ENCODE measurements at places on chromosomes 2 and 18.

DNA sequence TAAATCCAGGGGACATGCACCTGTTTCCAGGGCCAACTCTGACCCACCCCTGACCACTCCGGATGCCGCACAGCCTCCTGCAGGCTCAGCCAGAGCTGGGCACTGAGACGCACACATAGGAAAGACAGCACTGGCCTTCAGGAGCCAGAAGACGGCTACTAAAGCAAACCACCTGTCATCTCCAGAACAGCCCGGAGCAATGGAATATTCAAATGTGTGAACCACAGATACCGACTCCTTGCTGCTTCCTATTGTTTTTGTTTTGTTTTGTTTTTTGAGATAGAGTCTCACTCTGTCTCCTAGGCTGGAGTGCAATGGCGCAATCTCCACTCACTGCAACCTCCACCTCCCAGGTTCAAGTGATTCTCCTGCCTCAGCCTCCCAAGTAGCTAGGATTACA lies 94.0 kb downstream of the LAMA1 start:
- no peak for DNase-seq

DNA sequence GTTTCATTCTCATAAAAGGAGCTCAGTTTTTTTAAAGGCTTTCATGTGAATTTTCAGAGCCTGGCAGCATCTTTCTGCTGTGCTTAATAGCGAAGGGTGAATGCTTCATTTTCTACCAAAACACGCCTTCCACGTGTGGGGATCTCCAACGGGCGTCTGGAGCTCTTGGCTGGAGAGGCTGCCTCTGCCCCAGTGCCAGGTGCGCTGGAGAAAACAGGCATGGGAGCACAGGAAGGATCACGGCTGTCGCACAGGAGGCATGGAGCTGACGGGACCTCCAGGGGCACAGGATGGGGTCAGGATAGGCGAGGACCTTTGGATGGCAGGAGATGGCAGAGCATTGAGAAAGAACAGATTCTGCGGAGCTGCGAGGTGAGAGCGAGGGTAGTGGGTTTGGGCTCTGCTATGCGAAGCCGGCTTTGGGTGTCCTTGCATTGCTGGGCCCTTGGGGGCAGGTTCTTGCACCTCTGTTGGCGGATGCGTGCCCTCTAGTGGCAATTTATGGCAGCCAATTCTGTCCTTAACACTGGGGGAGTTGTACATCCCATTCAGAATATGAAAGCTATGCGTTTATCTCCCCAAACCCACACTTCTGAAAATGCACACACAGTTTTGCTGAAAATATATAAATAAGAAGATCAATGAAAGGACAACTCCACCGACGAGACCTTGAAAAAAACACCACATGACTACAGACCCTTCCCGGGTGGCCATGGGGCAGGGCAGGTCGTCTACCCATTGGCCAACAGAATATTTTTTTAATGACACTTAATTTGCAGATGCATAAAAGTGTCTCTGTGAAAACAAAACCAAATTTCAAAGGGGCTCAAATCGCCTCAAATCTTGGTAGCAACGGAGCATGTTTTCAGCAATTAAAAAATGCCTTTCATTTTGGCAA lies 90.4 kb upstream of the SLC35G4 start:
- no peak for DNase-seq

DNA sequence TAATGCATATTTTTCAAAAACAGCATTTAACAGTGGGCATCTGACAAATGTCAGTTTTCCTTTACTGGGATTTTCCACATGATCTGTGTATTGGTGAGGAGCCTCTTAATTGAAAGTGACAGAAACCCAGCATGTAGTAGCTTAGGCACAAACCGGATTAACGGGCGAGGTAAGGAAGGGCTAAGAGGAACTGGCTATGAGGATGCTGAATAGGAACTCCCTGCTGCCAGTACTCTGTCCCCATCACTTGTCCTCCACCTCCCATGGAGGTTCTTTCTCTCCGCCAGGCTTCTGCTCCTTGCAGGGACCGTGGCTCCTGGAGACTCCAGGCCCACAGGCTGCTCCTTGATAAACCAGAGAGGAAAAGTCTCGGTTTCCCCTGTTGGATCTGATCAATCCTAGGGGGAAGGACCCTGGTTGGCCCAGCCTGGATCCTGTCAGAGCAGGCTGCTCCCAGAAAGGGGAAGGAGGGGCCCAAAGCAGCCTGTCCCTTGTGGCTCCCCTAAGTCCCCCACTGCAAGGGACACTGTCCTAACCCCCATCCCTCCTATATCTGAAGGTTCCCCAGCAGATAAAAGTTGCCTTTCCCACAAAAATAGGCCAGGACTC lies 10.3 kb downstream of the TEX44 start:
- no peak for DNase-seq

DNA sequence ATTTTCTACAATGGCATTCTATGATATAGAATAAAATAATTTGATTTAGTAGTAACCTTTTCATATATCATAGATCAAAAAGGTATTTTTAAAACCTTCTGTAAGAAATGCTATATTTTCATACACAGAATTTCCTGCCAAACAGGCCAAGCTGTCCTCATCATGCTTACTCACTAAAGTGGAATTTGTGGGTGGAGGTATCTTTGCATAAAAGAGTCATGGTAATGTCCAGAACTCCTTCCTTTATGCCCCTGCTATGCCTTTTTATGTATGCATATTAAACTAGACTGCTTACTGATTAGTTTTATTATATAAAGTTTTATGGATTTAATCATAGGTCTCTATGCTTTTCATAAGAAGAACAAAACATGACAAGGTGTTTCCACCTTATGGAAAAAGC lies 27.5 kb upstream of the MARCHF7 start:
- no peak for DNase-seq

DNA sequence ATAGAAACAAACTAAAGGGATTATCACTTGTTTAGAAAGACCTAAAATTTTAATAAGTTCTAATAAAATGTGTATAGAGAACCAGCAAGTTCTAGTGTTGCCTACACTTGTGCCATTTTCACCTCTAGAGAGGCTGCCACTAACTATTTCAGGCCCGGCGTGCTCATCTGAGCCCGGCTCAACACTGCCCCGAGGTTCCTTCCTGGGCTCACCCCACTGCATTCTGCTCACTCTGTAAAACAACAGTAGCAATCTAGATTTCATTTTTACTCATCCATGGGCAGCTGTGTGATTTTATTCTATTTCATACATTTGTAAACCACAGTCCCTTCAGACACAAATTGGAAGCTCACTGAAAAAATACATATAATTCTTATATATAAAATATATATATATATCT lies 253.2 kb downstream of the L3MBTL4 start:
- DNase-seq: no peak

GRCh38 chr2:192424243-192424642 lies 229.5 kb upstream of the TMEFF2 start:
- no peak for DNase-seq

- DNase-seq: no peak
These were observed 90.9 kb downstream of the CCDC138 start for GRCh38 chr2:108877506-108877905.

DNA sequence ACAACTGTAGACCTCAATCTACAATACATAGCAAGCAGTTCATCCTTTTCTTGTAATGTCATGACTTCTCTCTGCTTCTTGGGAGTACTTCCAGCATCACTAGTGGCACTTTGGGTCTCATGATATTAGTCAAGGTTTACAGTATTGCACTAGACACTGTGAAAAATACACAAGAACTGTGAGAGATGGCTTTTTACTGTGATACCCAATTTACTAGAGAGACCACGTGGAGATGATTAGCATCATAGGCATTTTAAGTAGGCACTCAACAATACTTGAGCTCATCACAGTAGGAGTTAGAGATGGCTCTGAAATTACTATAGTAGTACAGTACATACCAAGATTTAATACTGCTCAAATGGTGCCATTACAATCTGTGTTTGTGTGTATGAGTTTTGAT lies 112.8 kb upstream of the EML6 start:
- DNase-seq: no peak

- no peak for DNase-seq
These were observed 2.1 kb upstream of the LBX2 start for GRCh38 chr2:74501335-74502071.

DNA sequence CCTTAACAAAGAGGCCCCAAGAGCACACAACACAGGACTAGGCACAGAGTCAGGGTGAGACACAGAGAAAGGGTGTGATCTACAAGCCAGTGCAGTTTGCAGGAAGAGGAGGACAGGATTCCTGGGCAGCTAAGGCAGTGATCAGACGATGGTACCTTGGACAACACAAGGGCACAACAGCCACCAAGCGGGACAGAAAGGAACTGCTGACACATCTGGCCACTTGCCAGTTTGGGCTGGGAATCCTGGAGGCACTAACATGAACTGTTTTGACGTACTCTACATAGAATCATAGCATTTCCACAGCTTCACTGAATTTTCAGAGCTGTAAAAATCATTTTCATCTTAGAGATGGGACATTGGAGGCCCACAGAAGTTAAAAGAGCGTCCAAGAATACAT lies 221.5 kb upstream of the SLC35G4 start:
- DNase-seq: no peak

GRCh38 chr18:28559511-28559910 lies 382.6 kb upstream of the CDH2 start:
- DNase-seq: no peak

GRCh38 chr18:42341423-42341822 lies 386.4 kb downstream of the PIK3C3 start:
- DNase-seq: no peak

DNA sequence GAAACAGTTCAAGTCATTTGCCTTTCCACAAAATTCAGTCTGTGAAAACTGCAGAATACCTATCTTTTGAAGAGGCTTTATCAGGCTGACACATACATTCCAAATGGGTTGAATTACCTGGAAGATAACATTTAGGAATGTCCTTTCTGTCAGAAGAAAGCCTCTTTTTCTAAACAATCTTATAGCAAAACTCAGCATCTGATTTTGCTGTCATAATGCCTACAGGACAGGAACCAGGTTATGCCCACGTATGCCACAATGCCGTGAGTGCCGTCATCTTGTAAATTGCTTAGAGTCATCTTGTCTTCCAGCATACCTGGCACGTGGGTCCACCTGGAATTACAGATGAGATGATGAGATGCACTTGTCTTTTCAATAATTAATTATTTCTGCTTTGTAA lies 275.3 kb downstream of the ALPK2 start:
- DNase-seq: no peak

DNA sequence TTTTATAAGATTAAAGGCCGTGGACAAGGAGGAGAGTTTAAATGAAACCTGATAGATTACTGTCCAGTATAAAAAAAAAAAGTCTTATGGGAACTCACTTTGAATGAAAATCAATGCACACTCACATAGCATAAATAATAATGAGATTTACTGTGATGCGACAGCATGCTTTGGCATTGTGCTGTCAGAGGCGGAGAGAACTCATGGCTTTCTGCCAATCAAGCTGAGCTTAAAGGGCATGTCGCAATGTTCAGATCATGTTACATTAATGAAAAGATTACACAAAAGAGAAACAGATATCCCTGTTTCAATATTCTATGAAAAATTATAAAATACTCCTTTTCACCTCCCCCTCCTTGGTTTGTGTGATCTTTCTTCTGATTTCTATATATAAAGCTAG lies 310.8 kb downstream of the ERBB4 start:
- no peak for DNase-seq

DNA sequence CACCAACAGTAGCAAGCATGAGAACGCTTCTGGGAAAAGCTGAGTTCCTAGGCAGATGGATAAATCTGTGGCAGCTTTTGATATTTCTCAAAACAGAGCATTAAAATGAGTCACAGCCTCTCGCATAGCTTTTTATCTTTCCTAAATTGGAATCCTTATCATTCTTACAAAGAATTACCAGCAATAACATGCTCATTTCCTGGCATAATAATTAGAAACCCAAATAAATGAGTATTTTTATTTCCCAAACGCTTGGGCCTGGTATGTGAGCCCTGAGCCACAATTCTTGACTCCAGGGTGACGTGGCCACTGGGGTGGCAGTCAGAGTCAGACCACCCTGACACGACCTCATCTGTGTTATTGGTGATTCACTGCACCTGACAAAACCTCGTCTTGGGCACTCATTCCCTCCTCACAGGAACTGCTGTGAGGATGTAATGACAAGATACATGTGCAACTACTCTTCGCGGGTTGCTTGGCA lies 210.7 kb downstream of the ARL4C start:
- no peak for DNase-seq

GRCh38 chr2:96665083-96665569 lies 22.6 kb downstream of the FER1L5 start:
- no peak for DNase-seq

DNA sequence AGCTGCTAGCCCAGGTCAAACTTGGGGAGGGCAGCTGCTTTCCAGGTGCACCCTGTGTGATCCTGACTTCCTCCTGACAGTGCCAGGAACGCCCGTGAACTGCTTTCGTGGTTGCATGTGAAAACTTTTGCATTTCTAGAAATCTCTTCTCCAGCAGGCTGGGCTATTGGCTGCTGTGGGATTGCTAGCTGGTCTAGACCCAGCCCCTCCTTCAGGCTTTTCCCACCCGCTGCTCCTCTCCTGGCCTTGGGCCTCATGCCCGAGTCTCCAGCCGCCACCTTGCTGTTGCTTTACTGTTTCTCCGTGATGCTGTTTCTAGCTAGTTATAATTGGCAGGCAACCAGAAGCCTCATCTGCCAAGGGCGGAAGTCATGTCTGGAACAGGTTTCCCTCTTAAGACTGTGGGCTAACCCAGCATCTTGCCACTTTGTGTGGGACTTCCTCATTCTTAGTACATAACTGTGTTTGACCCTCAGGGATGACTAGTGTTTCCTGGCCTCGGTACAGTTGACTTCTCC lies 27.0 kb upstream of the MGAT4A start:
- no peak for DNase-seq

DNA sequence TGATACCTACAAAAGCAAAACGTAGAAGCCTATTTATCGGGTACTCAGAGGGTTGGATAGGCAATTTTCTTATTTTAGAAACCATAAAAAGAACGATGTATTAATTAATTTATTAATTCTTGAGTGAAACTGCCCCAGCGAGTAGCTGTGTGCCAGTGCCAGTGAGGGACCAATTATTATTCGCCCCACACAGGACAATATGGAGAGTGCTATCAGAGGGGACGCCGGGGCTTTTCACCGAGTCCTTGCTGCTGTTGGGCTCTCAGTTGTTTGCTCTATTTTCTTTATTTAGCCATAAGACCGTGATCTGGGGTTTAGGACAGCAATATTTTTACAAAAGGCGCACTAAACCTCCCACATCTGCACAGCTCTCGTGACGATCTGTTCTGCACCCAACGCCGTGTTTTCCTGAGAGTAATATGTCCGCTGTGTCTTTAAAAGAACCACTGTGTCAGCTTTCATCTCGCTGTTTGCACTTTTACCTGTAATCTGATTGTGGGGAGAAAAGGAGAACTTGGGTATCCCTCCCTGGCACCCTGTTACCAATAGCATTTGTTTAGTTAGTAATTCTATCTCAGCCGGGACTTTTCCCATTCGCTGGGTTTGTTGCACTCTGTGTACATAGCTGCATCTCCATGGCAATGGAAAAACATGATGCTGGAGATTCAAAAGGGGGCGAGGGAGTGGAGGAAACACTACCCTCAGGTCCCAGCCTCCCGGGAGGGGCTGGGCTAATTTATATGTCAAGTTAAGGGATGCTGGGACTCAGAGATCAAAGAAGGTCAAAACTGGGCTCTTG lies 30.1 kb upstream of the ZNF516 start:
- no peak for DNase-seq

GRCh38 chr2:102224824-102225739 lies 38.3 kb downstream of the IL1RL2 start:
- DNase-seq: no peak

GRCh38 chr2:160479269-160479668 lies 14.3 kb downstream of the RBMS1 start:
- DNase-seq: no peak

Data from stimulated activated CD8-positive, alpha-beta memory T cell treated with anti-CD3 and anti-CD28 coated beads, Interleukin-2, amount 100 ng/mL, for 1 hour (primary cell).